ENCODE measurements at places on chromosomes 6 and 20.

- peak; percentile 21 for DNase-seq
Observed at GRCh38 chr6:156886409-156886808, 109.2 kb downstream of the ARID1B start.

DNA sequence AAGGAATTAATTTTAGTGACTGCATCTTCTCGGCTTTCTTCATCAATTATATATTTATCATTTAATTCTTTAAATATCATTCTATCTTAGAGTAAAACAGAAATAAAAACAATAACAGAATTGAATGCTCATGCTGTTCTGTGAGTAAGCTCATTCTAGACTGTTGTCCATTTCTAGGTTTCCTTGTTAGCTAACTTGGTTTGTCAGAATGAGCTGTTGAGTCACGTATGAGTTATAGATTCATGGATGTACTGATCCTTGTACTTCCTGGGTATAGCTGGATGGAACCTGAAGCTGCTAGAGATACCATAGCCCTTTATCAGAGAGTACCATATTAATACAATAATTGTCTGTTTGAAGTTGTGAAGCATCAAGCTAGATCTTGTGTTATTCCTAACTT, 515.3 kb downstream of the TENT5A start:
- no peak for DNase-seq

DNA sequence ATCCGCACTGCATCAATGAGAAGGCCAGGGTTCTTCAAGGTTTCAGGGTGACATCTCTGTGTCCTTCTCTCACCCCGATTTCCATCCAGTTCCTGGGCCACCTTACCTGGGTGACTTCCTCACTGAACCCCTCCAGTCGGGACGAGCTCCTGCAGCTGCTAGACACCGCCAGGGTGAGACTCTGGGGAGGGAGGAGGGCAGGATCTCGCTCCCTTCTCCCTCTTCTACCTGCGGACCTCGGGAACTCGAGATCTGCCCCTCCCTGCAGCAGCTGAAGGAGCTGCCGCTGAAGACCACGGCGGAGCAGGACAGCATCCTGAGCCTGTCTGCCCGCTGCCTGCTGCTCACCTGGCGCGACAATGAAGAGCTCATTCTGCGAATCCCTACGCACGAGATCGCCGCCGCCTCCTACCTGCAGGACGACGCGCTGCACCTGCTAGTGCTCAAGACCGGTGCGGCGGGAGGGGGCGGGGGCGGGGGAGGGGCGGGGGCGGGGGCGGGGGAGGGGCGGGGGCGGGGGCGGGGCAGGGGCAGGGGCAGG, 7.5 kb downstream of the CCM2L start:
- peak; percentile 26 for DNase-seq

DNA sequence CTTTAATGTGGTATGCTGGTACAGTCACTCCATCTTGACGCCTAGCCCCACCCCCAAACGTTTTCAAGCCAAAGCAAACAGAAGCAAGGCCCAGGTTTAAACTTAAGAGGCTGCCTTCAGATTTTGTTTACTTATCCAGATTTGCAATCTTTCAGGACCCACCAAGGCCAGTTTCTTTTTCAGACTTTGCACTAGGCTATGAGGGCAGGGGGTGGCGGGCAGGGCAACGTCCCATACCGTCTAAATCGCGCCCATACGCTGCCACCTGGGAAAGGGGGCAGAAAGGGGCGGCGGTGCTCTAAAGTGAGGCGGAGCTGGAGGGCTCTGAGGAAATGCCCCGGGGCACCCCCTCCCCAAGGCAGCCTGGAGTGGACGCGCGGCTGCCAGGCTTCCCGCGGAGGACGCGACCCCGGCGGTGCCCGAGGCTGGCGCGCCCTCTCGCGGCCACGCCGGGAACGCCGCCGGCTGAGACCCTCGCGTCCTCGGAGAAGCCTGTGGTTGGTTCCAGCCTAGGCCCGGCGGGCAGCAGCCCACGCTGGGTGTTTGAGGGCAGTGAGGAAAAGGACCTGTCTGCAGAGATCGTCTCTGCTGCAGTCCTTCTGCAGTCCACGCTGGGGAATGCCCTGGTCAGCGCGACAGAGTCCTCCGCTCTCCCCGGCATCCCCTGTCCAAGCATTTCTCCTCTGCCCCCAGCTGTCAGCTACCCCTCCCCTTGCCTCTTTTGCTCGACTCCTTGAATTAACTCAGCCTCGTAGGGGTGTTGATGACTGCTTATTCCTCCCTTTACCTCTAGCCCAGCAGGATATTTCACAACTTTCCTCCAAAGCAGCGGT, 129.2 kb upstream of the PRND start:
- DNase-seq: peak; percentile 56

- peak; percentile 72 for DNase-seq
Observed at GRCh38 chr6:33128318-33128717, 52.5 kb downstream of the HLA-DPB1 start.

GRCh38 chr6:106247293-106247692, 78.3 kb downstream of the ATG5 start:
- peak; percentile 14 for DNase-seq

- DNase-seq: peak; percentile 19
Observed at GRCh38 chr20:51574248-51575033, 31.9 kb upstream of the NFATC2 start.

DNA sequence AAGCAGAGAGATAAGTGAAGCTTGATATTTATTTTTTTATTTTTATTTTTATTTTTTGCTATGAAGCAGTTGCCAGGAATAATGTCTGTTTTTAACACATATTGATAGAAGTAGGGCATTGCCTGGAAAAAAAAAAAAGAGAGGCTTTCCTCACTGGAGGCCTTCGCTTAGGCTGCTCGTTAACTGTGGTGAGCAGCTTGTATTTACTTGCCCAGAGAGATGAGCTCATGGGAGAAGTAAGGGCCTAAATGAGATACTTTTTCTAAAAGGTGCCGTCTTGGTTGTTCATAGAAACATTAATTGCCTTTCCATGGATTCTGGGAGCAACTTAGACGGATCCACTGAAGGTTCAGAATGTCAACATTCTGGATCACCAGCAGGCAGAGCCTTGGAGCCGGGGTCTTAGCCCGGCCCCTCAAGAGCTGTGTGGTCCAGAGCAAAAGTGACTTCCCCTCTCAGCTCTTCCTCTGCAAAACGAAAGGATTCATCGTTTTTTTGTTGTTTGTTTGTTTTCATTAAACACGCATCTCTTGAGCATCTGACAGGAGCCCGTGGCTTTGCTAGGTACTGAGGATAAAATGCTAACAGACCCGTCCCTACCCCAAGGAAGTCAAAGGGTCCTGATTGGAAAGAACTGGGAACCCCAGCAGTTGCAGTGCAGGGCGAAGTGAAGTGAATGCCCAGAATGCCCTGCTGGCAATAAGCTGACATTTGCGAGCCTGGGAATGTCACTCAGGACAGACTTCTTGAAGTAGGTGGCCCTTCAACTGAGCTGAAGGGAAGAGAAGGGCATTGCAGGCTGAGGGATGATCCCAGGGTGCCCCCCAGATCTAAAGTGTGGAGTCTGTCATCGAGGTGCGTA, 138.5 kb downstream of the ZDHHC14 start:
- no peak for DNase-seq
